ENCODE measurements at places on chromosomes 6 and 20.

- no peak for DNase-seq
Measured at GRCh38 chr6:75291331-75291730, 6.7 kb upstream of the TMEM30A start.

DNA sequence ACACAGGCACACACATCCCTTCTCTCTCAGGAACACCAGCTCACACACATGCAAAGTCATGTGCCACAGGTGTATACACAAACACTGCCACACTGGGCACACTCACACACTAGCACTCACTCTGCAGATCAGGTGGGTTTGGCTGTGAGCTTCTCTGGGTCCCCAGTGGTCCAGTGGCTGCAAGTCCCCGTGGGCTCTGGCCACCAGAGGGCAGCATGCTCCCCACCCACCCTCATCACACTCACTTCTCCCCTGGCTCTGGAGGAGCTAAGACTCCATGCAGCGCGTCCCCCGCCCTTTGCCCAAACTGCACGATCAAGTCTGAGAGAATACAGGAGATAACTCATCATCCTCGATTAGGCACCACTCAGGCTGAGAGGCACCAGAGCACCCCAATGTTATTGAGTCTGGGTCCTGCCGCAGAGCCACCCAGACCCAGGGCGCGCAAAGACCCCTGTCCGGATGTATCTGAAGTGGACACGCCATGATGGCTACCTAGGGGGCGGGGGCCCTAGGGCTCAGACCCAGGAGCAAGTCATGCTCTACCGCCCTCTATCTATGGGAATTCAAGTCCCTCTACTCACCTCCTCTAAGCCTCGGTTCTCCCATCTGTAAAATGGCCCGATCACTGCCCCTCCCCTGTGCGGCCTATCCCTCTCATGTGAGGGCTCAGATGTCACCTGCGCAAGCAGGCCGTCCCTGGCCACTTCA, 90.5 kb downstream of the GRM4 start:
- DNase-seq: no peak

DNA sequence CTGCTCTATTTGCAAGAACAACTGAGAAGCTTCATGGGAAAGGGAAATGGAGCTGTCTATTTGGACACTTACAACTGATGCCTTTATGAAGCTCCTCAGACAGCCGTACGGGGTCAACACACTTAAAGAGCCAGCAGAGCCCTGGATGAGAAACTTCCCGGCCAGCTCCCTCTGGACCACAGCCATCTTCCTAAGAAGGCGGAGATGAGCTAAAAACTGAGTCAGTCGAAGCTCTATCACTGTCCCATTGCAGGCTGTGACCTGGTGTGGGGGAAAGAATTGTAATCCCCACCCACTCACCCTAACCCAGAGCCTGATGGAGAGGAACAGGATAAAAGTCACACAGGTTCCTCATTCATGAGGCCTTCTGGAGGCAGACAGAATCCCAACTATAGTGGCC, 360.4 kb upstream of the JARID2 start:
- DNase-seq: no peak

DNA sequence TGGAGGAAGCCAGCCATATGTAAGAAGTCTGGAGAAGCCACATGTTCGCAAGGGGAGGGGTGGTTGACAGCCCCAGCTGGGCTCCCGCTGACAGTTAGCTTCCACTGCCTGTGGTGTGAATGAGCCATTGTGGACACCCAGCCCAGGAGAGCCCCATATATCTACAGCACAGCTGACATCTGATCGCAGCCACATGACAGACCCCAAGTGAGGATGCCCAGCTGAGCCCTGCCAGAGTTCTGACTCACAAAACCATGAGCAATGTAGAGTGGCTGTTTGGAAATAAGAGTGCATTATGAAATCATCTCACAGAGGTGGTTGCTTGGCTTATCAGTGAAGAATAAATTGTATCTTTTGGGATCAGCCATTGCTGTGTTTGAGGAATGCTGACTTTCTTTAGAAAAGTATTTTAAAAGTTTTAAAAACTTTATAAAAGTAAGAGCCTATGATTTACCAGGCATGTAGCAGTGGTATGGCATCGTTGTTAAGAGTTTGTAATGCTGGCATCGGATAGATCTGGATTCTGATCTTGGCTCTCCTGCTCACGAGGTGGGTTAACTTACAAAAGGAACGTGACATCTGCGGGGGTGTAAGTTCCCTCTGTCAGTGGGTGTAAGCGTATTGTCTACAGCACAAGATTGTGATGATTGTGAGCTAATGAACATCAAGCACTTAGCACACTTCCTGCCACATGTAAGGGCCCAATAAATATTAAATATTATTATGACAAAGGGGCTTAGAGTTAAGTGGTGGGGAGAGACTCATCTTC, 24.1 kb downstream of the CFAP61 start:
- no peak for DNase-seq

DNA sequence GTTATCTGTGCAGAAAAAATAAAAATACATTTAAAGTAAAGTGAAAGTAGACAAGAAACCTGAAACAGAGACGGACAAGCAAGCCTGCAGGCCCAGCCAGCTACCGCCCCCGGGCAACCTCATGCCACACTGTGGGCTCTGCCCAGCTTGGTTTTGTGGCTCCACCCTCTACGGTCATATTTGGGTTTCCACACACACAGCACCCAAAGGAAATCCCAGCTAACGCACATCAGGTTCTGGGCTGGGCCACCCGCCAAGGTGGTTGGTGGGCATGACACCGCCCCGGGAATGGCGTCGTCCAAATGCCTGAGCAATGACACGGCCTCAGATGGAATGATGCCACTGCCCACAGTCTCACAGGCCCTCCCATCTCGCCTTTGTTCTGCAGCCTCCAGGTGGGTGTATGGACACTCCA, 22.9 kb downstream of the FAM110A start:
- DNase-seq: peak; percentile 31

DNA sequence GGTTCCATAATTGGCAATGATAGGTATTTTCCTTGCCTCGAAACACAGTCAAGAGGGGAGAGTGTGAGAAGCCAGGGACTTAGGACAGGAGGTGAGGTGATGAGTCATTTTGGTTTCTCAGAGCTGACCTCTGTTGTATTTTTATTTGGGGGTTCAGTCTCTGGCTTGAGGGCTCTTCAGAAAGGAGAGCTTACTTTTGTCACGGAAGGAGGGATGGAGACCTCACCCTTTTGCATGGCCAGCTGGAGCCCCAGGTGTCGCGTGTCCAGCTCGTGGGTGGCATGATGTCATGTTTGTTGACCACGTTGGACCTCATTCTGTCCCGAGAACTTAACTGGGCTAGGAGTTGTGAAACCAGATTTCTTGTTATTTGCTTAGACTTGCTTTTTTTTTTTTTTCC, 293.9 kb downstream of the QKI start:
- DNase-seq: no peak

DNA sequence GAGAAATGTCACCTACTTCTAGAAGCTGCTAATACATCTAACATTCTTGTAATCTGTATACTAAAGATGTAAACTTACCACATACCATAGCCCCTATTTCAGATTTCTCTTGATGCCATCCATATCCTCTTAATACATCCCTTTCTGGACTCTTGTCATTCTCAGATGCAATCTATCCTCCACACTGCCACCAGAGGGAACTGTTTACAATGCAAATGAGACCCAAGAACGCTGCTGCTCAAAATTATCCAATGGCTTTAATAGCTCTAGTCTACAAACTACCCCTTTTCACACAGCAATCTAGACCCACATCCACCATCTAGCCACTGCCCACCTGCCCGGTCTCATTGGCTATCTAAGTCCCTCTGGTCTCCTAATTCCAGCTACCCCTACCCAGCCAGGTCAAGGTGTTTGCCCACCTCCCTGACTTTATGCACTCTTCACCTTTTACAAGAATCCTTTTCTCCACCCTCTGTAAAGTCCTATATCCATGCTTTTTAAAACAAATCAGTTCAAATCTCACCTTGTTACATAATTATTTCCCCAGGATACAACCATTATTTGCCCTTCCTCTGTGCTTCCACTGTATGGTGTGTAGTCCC, 14.8 kb downstream of the FAXC start:
- no peak for DNase-seq
